ENCODE measurements at places on chromosomes 2 and 18.

DNA sequence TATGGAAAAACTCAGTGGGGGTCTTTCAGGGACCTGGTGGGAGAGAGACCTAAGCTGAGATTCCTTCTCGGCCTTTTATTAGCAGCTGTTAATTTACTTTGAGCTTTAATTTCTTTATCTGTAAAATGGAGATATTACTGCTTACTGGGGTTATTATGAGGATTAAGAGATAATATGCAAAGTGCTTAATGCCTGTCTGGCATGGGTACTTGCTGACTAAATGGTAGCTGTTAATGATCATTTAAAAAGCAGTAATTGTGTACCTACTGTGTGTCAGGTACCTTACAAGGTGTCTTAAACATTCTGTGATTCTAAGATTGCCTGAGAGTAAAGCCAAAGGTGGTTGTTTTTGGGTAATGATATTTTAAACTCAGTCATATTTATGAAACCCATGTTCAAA, 2.6 kb downstream of the ITGA6 start:
- DNase-seq = no peak

GRCh38 chr2:128817171-128817570, 498.5 kb upstream of the HS6ST1 start:
- DNase-seq = no peak

GRCh38 chr2:71291398-71291797, 40.2 kb upstream of the ZNF638 start:
- DNase-seq = no peak

- DNase-seq = no peak
Measured at GRCh38 chr18:43893001-43893637, 615.8 kb upstream of the SYT4 start.

GRCh38 chr2:17672583-17673317, 80.9 kb downstream of the SMC6 start:
- no peak for DNase-seq

DNA sequence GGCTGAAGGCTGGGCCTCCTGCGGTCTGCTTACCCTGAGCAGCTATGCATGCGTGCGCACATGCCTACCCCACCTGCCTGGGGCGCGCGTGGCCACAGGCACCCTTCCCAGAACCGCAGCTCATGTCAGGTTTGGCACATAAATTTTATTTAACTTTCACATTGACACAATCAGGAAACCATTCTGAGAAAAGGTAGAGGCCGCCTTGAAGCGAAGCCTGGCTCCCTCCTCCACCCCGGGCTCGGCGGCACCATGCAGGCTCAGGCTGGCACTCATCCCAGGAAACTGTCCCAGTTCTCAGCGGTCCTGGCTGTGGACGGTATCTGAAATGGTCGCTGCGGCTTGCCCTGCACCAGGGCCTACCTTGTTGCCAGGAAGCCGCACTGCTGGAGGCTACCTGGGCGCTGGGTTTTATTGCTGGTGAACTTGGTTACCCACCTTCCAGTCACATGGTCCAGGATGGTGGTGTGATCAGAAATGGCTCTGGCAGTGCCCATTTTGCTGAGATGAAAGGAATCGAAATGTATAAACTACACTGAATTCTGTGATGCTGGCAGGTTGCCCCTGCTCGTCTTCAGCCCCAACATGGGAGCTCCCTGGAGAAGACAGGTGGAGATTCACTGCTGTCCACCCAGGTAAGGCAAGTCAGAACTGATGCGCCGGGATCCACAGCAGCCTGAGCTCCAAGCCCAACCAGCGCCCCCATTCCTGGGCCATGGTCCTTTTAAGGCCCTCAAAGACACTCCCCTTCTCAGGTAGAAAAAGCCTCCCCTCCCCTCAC, 25.5 kb downstream of the CHST10 start:
- DNase-seq = no peak

DNA sequence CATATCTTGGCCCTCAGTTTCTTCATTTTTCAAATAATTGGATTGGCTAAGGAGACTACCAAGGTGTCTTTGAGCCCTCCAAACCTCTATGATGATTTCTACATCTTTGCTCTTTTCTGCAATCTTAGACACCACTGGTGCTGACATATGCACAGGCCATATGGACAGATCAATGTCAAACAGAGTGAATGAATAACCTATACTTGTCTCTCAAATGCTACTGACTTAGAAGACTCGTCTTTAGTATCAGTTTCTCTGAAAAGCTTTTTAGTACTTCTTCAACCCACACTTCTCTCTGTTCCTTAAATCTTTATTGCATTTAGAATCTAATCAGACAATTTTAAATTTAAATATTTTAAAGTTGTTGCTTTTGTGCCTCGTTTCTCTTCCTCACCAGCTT, 258.2 kb downstream of the LTBP1 start:
- DNase-seq = no peak

GRCh38 chr2:217475101-217475500, 527.7 kb downstream of the TNS1 start:
- DNase-seq = no peak

- DNase-seq = no peak
Measured at GRCh38 chr18:79576686-79577351, 102.8 kb upstream of the CTDP1 start.

GRCh38 chr2:152790883-152791282, 72.5 kb downstream of the ARL6IP6 start:
- no peak for DNase-seq

DNA sequence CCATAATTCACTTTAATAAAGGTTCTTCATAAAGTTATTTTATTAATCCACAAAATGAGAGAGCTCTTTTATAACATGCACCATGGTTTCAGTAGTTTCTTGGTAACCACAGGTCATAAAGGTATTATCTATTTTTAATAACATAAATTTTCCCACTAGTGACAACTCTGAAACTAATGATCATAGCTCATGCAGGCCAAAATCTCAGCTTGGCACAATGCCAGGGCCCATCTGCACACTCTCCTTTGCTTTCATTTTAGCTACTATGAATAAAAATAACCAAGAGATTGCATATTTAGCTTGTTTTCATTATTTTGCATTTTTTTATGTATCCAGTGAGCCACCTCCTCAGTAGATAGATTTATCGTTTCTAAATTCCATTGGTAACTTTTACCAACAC, 691.8 kb upstream of the CHAC2 start:
- no peak for DNase-seq

- no peak for DNase-seq
Measured at GRCh38 chr2:99088017-99088416, 53.5 kb upstream of the C2orf15 start.

DNA sequence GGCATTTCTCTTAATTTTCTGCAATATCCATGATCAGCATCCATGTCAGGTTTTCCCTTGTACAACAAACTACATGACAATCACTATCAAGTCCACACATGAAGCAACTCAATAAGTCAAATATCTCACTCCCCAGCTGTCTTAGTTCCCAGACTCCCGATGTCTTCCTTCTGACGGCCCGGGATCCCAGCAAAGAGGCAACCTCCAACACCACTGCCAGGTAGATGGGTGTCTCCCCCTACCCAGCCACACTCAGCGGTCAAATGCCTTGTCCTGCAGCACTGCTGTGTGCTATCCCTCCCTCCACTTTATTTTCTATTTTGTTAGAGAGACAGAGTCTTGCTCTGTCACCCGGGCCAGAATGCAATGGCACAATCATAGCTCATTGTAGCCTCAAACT, 23.3 kb downstream of the TRABD2A start:
- DNase-seq = no peak

DNA sequence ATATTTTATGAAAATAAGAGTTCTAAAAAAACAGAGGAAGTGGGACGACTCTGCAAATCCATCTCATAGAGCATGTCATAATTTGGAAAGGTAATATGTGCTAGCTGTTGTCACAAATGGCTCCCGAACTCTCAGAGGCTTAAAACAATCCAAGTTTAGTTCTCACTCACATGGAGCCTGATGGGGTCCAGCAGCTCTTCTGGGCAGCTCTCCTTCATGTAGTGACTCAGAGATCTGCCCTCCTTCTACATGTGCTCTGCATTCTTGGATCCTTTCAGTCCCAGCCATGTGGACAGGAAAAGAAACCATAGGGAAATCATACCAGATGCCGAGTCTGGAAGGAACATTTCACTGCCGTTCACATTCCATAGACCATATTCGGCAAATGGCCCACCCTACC, 180.1 kb upstream of the APCDD1 start:
- DNase-seq = no peak

- no peak for DNase-seq
Measured at GRCh38 chr2:102932501-102932900, 170.7 kb downstream of the TMEM182 start.
